D721Med (cell line): ENCODE measurements at places on chromosomes 1 and 21.

DNA sequence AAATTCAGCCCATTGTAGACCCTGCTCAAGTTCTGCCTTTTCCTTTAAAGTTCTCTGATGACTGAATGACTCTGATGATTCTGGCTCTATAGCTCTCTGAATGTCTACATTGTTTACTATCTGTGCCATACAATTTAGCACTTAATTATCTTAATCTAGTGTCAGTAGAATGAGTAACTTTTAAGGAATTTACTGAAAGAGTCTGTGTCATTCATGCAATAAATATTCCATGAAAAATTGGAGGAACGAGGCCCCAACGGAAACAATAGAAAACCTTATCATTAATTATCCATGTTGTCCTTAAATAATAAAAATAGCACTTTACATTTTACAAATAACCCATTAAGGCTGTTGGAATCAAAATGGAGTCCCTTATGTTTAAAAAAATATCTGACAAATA, 77.8 kb downstream of the SLC44A5 start:
- DNase-seq, result no peak

GRCh38 chr21:40051801-40052200, 184.6 kb downstream of the PCP4 start:
- no peak for DNase-seq

DNA sequence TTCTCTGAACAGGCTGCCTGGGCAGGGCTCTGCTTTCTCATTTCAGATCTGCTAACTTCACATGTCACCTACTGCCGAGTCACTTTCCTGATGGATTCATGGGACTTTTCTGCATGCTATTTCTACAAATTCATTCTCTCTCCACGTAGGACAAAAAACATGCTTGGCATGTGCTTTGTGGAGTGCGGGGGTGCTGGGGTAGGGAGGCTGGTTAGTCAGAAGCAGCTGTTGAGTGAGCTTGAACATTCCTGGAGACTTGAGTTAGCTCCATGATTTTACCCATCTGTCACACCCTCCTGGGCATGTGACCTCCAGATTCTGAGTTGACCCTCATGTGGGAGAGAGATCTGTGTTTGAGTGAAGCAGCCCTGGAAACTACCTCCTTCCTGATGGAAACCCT, 71.4 kb downstream of the UCK2 start:
- no peak for DNase-seq

DNA sequence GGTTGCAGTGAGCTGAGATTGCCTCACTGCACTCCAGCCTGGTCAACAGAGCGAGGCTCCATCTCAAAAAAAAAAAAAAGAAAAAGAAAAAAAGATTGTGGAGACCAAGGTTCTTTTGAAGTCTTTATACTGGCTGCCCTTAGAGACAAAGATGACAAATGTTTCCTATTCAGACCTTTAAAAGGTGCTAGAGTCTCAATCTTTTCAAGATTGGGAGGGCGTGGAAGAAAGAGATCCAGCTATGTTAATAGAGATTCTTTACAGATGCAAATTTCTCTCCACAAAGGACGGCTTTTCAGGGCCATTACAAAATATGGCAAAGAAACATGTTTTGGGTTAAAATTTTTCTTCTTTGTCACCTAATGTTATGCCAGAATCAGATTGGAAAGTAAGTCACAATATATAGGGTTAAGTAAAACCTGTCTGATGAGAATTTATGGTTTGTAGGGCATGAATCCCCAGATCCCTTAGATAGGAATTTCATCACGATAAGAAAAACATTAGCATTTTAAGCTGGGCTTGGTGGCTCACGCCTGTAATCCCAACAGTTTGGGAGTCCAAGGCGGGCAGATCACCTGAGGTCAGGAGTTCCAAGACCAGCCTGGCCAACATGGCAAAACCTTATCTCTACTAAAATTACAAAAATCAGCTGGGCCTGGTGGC, 13.0 kb upstream of the MORC3 start:
- no peak for DNase-seq

- DNase-seq, result no peak
Measured at GRCh38 chr1:69246109-69246508, 321.6 kb upstream of the LRRC7 start.

GRCh38 chr1:19154876-19155275, 55.2 kb downstream of the UBR4 start:
- no peak for DNase-seq

DNA sequence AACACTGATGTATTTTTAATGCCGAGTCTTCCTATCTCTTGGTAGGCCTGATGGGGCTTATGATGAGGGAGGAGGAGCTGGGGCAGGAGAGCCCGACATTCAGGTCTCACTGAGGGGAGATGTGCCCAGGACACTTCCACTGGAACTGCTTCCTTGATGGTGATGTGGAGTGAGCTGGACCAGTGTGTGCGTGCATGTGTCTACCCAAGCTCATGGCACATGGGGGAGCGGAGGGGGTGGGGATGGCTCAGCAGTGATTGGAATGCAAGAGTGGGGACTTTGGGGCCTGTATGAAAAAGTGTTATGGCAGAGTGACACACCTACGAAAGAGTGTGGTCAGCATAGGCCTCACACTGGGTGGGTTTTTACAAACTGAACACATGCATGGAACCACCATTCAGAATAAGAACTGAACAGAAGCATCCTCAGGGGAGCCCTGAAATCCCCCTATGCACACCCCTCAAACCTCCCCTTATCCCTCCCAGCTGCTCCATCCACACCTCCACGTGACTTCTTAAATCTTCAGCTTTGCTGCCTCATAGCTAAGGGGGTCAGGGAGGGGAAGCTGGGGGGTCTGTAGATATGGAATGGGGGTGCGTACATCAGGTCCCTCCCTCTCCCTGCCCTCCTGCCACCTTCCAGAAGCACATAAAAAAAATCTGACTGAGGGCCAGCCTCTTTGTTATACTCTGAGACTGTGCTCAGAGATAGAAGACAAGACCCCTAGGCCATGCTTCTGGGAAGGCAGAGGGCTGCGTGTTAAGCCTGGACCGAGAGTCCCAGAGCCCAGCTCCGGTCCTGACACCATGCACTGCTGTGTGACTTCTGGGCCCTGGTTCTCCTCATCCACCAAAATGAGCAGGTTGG, 11.6 kb downstream of the IL6R start:
- no peak for DNase-seq

GRCh38 chr1:223683586-223684487, 18.3 kb upstream of the CAPN8 start:
- peak; percentile 53 for DNase-seq

DNA sequence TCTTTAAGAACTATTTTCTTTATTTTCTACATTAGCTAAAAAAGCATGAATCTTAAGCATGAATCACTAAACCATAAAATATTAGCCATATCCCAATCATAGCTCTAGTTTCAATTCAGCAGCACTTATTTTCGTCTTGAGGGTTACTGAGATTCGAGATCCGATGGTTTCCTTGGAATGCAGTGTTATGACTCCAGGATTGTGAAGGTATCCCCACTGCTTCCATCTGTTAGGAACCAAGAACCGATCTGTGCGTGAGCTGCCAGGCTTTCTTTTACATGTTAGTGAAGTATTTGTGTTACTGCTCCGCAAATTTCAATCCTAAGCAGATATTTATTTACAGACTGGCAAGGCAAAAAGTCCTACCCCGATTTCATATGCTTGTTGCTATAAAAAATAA, 18.8 kb downstream of the TNFRSF9 start:
- DNase-seq, result no peak

DNA sequence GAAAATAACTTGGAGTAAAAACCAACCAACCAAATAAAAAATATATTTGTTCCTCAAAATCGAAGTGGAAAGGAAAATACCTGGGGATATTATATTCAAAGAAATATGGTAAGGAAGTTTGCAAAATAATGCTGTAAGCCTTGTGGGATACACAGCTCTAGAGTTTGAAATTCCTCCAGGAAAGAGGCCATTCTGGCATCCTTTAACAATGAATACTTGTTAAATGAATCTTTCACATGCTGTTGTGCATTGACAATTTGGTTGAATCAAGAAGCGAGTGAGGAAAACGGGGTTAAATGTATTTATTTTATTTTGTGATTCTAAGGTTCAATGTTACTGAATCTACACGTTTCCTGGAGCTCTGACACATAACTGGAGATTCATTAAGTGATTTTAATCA, 30.5 kb upstream of the NTNG1 start:
- no peak for DNase-seq

DNA sequence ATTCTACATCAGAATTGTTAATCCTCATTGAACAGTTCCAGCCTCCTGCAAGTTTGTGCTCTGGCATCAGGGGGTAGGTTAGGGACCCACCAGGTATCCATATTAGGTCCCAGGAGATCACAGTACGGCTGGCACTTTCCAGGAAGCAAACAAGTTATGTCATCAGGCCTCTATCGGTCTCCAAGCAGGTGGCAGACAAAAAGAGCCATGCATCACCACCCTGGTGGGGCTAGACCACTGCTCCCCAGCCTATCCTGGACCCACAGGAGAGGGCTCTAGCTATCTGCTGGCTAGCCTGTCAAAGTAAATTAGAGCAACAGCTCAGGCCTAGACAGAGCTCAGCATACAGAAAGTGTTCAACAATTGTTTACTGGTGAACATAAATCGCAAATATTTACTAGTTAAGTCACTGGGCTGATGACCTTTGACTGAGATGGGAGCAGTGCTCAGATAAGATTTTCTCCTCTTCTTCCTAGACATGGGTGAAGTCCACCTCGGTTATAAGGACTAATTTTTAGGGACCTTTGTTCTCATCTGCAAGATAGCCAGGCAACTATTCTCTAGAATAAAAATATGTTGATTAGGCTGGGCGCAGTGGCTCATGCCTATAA, 6.4 kb downstream of the NUAK2 start:
- DNase-seq, result no peak

DNA sequence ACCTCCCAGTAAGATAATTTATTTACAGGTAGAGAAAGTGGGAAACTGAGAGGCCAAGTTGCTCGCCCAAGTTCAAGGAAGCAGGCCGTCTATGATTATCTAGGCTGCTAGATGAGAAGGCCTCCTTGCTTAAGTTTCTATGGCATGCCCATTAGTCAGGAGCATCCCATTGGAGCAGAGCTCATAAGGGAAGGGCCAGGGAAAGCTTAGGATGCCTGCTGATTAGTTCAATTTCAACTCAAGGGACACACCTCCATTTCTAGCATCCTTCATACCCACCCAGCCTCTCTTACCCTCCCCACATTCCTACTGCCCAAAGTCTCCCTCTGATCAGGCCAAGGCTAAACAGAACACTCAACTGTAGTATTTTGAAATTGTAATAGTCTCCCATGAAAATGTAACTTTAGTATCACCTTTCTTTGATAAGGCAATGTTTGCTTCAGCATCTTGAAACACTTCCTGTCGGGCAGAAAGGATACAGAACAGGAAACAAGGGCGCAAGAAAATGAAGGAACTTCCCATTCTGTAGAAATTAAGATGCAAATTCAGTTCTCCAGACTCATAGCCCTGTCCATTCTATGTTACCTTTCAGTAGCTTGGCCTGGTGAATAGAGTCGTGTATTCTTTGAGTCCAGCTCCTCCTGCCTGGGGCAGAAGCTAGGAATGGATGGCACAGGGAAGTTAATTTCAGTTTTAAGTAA, 46.3 kb upstream of the TARBP1 start:
- no peak for DNase-seq

DNA sequence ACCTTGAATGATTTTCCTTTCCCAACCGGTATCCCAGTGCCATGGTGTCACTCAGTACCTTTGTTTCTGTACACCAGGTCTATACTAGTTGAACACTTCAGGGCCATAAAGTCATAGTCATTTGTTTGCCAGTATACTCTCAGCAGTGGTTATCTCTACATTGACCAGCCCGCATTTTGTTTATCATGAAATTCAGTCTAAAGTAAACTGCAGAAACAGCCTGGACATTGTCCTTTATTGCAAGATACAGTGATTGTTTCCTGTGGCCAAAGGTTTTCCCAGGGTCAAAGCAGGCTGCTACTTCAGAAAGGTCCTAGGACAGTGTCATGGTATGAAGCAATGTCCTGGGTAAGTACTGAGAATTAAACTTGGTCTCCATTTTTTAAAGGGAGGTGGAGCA, 407.4 kb downstream of the RWDD3 start:
- no peak for DNase-seq

GRCh38 chr1:157111396-157112165, 12.0 kb upstream of the ETV3L start:
- peak; percentile 18 for DNase-seq

DNA sequence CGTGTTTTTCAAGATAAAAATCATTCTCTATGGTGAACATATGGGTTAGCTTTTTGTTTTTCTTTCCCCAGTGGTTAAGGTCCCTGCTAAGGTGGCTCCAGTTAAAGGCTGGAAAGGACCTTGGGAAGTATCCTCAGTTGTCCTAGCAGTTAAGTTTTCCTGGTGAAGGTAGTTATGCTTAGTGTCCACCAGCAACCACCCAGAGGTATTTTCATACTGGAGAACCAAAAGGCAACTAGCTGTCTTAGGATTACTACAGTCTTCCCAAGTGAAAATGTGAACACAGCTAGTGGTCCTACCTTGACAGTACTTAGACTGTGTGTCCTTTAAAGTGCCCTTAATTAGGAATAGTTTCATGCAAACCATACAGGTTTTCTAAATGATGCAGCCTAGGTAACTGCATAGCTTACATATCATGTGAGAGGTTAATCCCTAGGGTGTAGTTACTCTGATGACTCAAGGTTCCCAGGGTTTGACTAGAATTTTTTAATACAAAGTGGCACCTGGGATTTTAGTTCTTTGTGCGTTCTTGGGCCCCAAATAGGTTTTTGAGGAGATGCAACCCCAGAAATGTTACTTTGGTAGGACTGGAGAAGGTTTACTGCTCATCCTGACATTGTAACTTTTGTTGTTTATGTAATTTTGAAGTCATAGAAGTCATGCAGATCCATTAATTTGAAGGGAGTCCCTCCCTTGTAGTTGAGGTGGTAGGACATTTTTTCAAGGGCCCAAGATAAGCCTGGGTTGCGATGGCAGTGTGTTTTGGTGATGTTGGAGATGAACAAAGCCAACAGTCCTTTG, 36.5 kb downstream of the YY1AP1 start:
- no peak for DNase-seq

DNA sequence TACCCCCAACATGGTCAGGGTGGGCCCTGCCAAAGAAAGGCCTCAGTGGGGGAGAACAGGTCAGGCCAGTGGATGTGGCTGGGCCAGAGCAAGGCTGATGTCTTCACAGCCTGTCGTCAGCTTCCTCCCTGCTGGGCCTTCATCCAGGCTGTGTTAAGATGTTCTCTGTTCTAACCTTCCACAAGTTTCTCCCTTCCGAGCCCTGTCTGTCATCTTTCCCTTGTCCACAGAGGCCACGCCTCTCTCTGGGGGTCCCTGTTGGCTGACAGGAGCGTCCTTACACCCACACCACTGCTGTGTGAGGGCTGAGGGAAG, 36.2 kb downstream of the SIM2 start:
- no peak for DNase-seq

DNA sequence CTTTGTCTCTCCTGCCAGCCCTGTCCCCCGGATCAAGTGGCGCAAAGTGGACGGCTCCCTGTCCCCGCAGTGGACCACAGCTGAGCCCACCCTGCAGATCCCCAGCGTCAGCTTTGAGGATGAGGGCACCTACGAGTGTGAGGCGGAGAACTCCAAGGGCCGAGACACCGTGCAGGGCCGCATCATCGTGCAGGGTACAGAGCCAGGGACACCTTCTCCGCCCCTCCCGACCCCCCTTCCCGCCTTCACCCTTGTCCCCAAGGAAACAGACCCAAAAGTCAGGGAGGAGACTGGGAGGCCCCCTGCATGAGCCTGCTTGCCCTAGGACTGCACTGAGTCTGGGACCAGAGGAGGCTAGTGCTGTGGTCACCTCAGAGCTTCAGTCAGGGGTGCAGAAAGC, 18.2 kb downstream of the CNTN2 start:
- DNase-seq, result no peak

GRCh38 chr1:234980291-234980644, 148.4 kb downstream of the TOMM20 start:
- DNase-seq, result no peak
